ENCODE measurements at places on chromosomes 7 and 10.

DNA sequence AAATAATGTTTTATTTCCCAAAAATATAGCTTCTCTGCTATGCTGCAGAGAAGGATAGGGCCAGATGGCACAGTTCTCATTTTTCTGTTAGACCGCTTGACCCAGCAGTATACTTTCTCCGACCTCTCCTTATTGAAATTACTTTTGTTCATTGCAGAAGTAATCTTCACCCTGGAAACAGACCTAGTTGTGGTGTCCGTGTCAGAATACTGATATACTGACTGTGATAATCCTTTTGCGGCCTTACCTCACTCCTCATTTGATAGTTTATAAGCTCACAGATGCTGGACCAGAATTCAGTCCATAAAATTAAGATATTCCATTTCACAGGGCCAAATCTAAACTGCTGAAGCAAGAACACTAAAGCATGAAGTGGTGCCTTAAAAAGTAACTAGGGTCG lies 260.6 kb upstream of the DKK1 start:
- DNase-seq = no peak

GRCh38 chr10:102660888-102661657 lies 16.8 kb downstream of the TRIM8 start:
- peak; percentile 84 for DNase-seq

GRCh38 chr7:105027176-105027853 lies 13.3 kb downstream of the KMT2E start:
- DNase-seq = no peak

DNA sequence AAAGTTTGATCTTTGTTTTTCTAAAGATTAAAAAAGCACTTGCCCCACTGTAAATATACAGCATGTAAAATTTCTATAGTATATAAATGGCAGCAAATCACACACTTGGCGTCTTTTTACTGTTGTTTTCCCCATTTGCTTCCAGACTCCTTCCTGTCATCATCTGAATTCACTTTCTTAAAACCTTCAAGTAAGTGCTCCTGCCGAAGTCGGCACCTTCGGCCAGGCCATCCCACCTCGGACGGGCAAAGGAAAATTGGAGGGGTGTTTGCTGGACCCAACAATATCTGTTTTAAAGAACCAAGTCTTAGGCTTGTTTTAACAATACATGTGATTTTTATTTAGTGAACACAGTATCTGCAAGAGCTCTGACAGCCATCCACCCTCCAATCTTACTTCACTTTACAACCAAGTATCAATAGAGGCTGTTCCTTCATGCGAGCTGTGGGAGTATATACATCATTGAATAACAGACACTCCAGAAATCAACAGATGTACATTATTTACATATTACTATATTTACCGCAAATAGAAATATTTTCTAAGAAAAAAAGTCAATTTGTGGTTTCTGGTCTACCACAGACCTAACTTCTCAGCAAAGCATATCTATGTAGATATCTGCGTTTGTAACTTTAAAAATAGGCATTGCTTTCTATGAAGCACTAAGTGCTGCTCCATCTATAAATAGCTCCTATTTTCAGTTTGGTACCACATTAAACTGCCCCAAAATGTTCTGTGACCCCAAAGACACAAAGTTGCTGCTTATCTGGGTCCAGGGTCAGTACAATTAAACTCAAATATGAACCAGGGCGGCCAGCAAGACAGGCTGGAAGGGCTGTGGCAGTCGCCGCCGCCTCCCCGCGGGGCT lies 110.7 kb downstream of the CYTH3 start:
- DNase-seq = no peak

Measured in AG10803 (cell line).